ENCODE measurements at places on chromosomes 2 and 18. TPM values are rescaled to one million over a fixed set of nuclear protein-coding genes. Genes with fewer than 3 reads are reported as not detected.

The ZRANB3 gene
- 3.3 TPM for polyA plus RNA-seq

The DAPL1 gene
- not detected for polyA plus RNA-seq

The COL5A2 gene
- polyA plus RNA-seq: 383 TPM

The SKA1 gene
- 9.7 TPM for polyA plus RNA-seq

The NDUFB3 gene
- 25.2 TPM for polyA plus RNA-seq

The FOSL2 gene
- 52.5 TPM for polyA plus RNA-seq

The REG1A gene
- polyA plus RNA-seq: not detected

DNA sequence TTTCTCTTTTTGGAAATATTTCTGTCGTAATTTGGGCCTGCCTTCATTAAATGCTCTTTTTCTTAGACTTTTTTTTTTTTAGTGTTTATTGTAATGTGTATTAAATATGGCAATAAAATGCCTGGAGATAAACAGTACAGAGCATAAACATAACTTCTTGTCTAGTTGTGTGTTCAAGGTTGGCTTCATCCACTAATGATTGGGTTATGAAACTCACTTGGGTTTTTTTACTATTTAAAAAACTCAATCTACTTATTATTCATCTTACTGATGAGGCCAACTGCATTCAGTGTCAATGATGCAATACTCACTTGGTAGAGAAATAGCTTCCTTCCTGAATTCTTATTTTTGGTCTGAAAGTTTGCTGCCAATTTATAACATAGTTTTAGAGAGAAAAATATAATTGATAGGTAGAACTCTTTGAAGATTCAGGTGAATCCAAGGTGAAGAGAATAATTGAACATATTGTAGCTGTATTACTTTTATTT lies 144.2 kb upstream of the NABP1 start:
- DNase-seq: no peak

DNA sequence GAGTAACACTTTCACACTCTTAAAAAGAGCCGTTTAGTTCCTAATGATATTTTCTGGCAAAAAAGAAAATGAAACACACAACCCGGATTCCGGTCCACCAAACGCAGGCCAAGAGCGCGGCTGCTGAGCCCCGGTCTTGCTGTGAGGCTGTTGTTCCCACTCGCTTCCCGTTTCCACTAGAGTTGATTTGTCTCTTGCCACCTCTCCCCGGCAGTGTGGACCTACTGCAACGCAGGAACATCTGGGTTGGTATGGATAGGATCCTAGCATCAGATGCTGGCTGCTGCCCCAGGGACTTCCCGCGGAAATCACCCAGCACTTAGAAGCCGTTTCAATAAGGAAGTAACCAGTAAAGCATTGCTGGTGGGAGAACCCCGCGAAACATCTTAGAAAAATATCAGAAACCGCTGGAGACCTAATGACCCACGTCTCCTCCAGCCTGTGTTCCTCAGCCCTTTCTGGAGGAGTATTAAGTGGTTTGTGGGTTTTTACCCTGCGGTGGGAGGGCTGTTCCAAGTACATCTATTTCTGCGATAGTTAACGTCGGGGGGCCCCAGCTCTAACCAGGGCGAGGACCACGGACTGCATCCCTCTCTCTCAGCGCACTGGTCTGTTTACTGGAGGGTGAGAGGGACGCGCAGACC lies 939 bp downstream of the DOCK10 start:
- no peak for DNase-seq

- DNase-seq: no peak
Observed at GRCh38 chr2:57696016-57696415, 350.6 kb upstream of the VRK2 start.

DNA sequence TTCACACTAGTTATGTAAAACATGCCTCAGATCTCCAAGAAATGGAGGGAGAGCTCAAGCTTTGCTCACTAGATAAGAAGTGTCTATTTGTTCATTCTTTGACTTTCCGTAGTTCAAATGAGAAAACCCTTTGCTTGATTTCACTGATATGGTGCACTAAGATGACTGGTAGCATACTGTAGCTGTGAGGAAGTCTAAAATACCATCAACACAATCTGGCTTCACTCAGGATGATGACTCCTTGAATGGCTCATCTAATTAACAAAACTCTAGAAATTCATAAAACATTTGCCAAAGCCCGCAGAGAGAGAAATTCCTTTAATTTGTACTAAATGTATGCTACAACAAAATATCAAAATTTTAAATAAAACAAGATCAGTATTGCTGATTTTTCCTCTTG lies 152.8 kb upstream of the STK17B start:
- DNase-seq: no peak

DNA sequence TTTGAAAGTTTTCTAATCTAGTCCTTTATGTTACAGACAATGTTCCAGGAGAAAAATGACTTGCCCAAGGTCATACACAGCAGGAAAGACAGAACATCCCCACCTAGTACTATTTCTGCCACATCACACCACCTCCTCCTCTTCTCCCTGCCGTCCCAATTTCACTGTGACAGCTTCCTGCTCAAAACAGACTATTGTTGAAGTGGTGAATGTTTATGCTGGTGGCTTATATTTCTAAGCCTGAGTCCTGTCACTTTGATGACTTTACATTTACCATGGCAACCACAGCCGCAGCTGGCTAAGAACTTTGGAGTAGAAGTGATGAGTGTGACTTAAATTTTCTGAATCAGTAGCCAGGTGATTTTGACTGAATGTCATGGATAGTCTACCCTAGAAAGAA lies 10.0 kb downstream of the GALNT5 start:
- no peak for DNase-seq

- no peak for DNase-seq
Observed at GRCh38 chr18:60552948-60553347, 180.4 kb upstream of the MC4R start.

- DNase-seq: peak; percentile 67
Observed at GRCh38 chr2:113283704-113284284, 5.1 kb upstream of the PAX8 start.

All from BJ (cell line).